ENCODE measurements at places on chromosomes 12 and 14. TPM values are rescaled to one million over a fixed set of nuclear protein-coding genes. Genes with fewer than 3 reads are reported as not detected.

- DNase-seq = no peak
- H3K27me3 ChIP-seq = no peaks in the 10 kb centered on the region
- no peaks in the 10 kb centered on the region for H3K36me3 ChIP-seq
- no peaks in the 10 kb centered on the region for H3K4me1 ChIP-seq
Measured at GRCh38 chr12:15772405-15773018, 16.7 kb downstream of the EPS8 start.

GRCh38 chr12:132205271-132206045 lies 61.2 kb downstream of the NOC4L start:
- no peaks in the 10 kb centered on the region for H3K4me1 ChIP-seq
- no peaks in the 10 kb centered on the region for H3K27me3 ChIP-seq
- no peaks in the 10 kb centered on the region for H3K36me3 ChIP-seq
- no peak overlapping the region for H3K4me3 ChIP-seq
- H3K27ac ChIP-seq = no peak overlapping the region
- no peak for DNase-seq

- no peak for DNase-seq
- no peak overlapping the region for H3K27ac ChIP-seq
- no peaks in the 10 kb centered on the region for H3K36me3 ChIP-seq
- H3K27me3 ChIP-seq = no peaks in the 10 kb centered on the region
- H3K4me1 ChIP-seq = no peaks in the 10 kb centered on the region
- H3K4me3 ChIP-seq = no peak overlapping the region
Measured at GRCh38 chr12:64293654-64294364, 71.7 kb upstream of the KICS2 start.

SOX5 gene
- 10.8 TPM for total RNA-seq

DNA sequence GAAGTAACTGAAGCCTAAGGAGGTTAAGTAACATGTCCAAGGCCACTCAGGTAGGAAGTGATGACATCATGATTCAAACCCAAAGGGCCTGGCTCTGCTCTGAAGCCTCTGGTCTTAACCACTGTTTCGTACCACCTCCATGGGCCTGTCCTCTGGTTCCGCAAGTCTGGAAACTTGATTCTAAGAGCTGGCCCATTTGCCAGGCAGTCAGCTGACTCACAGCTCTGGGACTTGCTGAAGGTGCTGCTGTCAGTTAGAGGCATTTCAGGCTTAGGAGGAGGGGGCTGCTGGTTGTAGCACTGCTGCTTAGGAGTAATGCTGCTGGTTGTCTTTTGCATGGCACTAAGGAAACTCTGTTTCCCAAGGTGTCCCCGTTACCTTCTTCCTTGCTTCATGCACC lies 7.9 kb downstream of the NRXN3 start:
- no peaks in the 10 kb centered on the region for H3K4me1 ChIP-seq
- no peaks in the 10 kb centered on the region for H3K36me3 ChIP-seq
- no peaks in the 10 kb centered on the region for H3K27me3 ChIP-seq

DNA sequence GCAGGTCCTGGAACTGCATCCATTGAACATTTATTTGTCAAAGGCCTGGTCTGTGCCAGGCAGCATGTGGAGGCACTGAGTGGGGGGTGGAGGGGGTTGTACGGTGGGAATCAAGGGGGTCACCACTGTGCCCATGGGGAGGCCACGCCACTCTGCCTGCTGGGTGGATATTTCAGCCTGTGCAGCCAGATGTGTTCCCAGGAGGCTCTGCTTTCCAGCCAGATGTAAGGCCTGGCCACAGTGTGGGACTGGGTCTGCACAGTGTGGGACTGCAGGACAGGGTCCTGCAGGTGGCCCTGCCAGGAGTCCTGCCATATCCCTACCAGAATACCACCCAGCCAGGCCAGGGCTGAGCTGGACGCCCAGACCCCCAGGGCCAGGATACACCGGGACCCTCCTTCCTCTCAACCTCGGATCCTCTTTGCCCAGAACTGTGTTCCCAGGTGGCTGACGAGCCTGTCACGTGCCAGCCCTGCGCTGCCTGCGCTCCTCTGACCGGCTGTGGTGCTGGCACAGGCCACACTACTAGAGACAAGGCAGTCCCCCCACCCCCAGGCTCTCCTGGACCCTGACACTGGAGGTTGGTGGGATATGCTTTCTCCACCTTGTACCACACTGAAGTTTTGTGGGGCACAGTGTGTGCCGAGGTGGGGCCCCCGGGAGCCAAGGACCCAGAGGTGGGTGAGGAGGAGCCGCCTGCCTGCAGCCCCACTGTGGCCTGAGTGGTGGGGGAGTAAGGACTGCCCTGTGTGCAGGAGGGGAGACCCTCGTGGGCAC lies 17.5 kb downstream of the XRCC3 start:
- H3K27me3 ChIP-seq = no peaks in the 10 kb centered on the region
- H3K4me1 ChIP-seq = no peaks in the 10 kb centered on the region
- H3K27ac ChIP-seq = no peak overlapping the region
- no peak for DNase-seq

SLC7A8 gene
- 22.9 TPM for total RNA-seq

GRCh38 chr12:20274008-20274407 lies 94.3 kb upstream of the PDE3A start:
- H3K4me3 ChIP-seq = no peak overlapping the region
- no peaks in the 10 kb centered on the region for H3K36me3 ChIP-seq
- no peak overlapping the region for H3K27ac ChIP-seq
- no peaks in the 10 kb centered on the region for H3K4me1 ChIP-seq
- no peaks in the 10 kb centered on the region for H3K27me3 ChIP-seq

GTF2A1 gene
- total RNA-seq = 27.0 TPM

TAS2R31 gene
- total RNA-seq = 5.9 TPM

DNA sequence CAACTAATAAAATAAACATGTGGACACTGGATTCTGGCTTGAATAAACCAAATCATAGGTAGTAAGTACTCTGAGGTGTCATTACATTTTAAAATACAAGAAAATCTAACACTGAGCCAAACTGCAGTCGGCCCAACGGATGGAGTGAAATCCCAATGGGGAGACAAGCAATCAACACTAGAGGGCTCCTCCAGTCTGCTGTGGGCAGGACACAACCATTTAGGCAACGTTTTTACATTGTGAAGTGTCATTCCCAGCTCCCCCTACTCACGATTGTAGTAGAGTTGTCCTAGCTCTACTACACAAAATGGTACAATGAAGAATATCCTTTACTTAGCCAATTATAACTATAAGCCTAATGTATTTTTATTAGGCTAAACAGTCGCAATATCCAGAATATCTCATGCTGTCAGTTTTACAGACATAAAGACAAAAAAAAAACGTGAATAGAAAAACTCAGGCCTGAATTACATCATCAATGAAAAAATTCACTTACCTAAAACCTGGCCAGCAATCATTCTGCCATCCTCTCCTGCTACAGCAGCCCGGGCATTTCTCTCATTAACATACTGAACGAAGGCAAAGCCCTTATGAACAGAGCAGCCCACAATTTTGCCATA lies 35.7 kb downstream of the HNRNPC start:
- peaks cover 11% of the 10 kb centered on the region for H3K36me3 ChIP-seq
- no peaks in the 10 kb centered on the region for H3K27me3 ChIP-seq
- H3K4me1 ChIP-seq = peaks cover 16% of the 10 kb centered on the region
- no peak overlapping the region for H3K27ac ChIP-seq
- H3K4me3 ChIP-seq = no peak overlapping the region

CARMIL3 gene
- 1.4 TPM for total RNA-seq

- peak within 1 kb of the TSS; percentile 96 for H3K4me3 ChIP-seq
- DNase-seq = peak; percentile 91
- peaks cover 16% of the 10 kb centered on the region for H3K36me3 ChIP-seq
Measured at GRCh38 chr14:24232121-24232644, at the start of gene NEDD8. NEDD8 (minus strand) TSS chr14:24232367; CDS start chr14:24232267, 100 bp downstream.

- no peaks in the 10 kb centered on the region for H3K36me3 ChIP-seq
- no peak overlapping the region for H3K27ac ChIP-seq
- DNase-seq = no peak
- H3K4me3 ChIP-seq = no peak overlapping the region
- no peaks in the 10 kb centered on the region for H3K27me3 ChIP-seq
Measured at GRCh38 chr12:13843841-13844240, 137.6 kb downstream of the GRIN2B start.

ESYT1 gene
- 104 TPM for total RNA-seq

GRCh38 chr14:92539419-92539818 lies 25.8 kb downstream of the RIN3 start:
- DNase-seq = no peak
- no peak overlapping the region for H3K4me3 ChIP-seq
- no peaks in the 10 kb centered on the region for H3K36me3 ChIP-seq
- no peaks in the 10 kb centered on the region for H3K27me3 ChIP-seq

GRCh38 chr14:33728010-33728498 lies 222.8 kb downstream of the EGLN3 start:
- no peak overlapping the region for H3K4me3 ChIP-seq
- H3K4me1 ChIP-seq = no peaks in the 10 kb centered on the region
- no peak overlapping the region for H3K27ac ChIP-seq
- H3K36me3 ChIP-seq = no peaks in the 10 kb centered on the region

- H3K27ac ChIP-seq = no peak overlapping the region
- H3K27me3 ChIP-seq = no peaks in the 10 kb centered on the region
- H3K4me1 ChIP-seq = peaks cover 4% of the 10 kb centered on the region
- no peak for DNase-seq
- no peaks in the 10 kb centered on the region for H3K36me3 ChIP-seq
Measured at GRCh38 chr12:120820884-120821510, 83.2 kb downstream of the SPPL3 start.

- H3K27ac ChIP-seq = no peak overlapping the region
- H3K4me3 ChIP-seq = no peak overlapping the region
- H3K4me1 ChIP-seq = no peaks in the 10 kb centered on the region
- DNase-seq = no peak
Measured at GRCh38 chr12:60225216-60226000, 629.6 kb downstream of the SLC16A7 start.

DNA sequence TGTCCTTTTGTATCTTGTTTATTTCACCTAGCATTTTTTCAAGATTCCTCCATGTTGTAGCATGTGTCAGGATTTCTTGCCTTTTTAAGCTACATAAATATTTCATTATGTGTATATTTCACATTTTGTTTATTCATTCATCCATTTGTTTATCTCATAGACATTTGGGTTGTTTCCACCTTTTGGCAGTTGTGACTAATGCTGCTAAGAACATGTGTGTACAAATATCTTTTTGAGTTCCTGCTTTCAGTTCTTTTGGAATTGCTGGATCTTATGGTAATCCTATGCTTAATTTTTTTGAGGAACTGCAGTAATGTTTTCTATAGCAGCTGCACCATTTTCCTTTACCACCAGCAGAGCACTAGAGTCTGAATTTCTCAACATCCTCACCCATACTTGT lies 62.4 kb downstream of the SCN8A start:
- H3K36me3 ChIP-seq = no peaks in the 10 kb centered on the region
- H3K4me3 ChIP-seq = no peak overlapping the region
- H3K4me1 ChIP-seq = no peaks in the 10 kb centered on the region

DNA sequence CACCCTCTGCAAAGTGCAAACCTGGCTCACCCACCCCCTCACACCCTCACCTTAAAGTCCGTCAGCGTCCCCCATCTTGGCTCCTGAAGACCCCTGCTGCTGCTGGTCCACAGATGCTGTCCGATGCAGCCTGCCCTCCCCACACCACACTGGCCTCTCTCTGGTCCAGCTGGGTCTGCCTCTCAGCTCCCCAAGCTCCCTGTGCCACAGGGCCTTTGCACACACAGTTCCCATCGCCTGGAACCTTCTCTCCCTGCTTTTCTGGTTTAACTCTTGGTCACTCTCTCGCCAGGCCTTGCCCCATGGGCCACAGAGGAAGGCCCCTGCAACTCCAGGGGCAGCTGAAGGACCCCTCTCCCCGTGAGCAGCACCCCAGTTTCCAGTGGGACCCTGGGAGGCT lies 44.9 kb downstream of the TESC start:
- H3K36me3 ChIP-seq = no peaks in the 10 kb centered on the region
- no peak overlapping the region for H3K4me3 ChIP-seq
- no peaks in the 10 kb centered on the region for H3K4me1 ChIP-seq

GRCh38 chr14:61953602-61954001 lies 191.4 kb downstream of the SNAPC1 start:
- no peak overlapping the region for H3K27ac ChIP-seq
- H3K36me3 ChIP-seq = no peaks in the 10 kb centered on the region
- H3K27me3 ChIP-seq = no peaks in the 10 kb centered on the region
- no peaks in the 10 kb centered on the region for H3K4me1 ChIP-seq
- no peak for DNase-seq

DNA sequence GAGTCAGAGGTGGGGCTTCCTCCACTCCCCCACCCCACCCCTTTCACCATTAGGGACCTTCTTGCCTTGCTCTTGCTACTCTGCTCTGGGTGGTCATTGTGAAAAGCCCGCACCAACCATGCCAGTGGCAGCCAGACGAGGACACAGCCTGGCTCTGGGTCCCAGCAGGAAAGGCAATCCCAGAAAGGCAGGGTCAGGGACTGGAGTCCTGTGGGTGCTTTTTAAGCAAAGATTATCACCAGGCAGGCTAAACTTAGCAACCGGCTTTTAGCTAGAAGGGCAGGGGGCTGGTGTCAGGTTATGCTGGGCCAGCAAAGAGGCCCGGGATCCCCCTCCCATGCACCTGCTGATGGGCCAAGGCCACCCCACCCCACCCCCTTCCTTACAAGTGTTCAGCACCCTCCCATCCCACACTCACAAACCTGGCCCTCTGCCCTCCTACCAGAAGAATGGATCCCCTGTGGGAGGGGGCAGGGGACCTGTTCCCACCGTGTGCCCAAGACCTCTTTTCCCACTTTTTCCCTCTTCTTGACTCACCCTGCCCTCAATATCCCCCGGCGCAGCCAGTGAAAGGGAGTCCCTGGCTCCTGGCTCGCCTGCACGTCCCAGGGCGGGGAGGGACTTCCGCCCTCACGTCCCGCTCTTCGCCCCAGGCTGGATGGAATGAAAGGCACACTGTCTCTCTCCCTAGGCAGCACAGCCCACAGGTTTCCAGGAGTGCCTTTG lies 1.2 kb upstream of the GAPDH start:
- peak; percentile 91 for DNase-seq
- H3K36me3 ChIP-seq = peaks cover 2% of the 10 kb centered on the region
- no peaks in the 10 kb centered on the region for H3K4me1 ChIP-seq

DNA sequence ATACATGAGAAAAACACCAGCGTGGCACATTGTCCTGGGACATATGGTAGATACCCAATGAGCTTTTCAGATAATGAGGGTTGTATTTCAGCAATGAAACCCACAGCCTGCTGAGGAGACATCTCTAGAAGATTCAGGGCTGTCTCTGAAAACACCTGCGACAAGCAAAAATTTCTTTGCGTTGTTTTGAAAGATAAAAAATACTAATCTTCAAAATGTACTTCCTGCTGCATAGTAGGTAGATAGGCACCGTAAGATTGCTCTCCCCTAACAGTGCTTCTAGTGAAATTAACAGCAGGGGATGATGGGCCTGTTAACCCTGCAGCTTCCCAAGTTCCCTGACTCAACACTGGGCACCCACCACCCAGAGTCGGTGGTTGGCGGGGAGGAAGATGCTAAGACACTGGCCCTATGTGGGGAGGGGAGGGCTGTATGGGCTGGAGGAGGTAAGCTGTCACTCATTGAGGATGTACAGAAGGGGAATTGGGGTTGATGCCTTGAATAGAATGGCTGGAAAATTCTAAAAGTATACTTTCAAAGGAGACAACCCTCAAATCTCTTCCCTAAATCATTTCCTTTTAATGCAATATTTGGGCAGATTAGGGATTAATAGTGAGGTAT lies 20.0 kb downstream of the ZFP36L1 start:
- no peaks in the 10 kb centered on the region for H3K27me3 ChIP-seq
- no peak overlapping the region for H3K27ac ChIP-seq
- H3K4me3 ChIP-seq = no peak overlapping the region
- no peaks in the 10 kb centered on the region for H3K4me1 ChIP-seq
- no peak for DNase-seq

- no peaks in the 10 kb centered on the region for H3K27me3 ChIP-seq
- no peaks in the 10 kb centered on the region for H3K36me3 ChIP-seq
- H3K27ac ChIP-seq = no peak overlapping the region
- no peaks in the 10 kb centered on the region for H3K4me1 ChIP-seq
Measured at GRCh38 chr14:39957987-39958386, 525.8 kb upstream of the FBXO33 start.

Data from kidney (tissue), 22 donors.